ENCODE measurements at places on chromosomes 16 and 17.

DNA sequence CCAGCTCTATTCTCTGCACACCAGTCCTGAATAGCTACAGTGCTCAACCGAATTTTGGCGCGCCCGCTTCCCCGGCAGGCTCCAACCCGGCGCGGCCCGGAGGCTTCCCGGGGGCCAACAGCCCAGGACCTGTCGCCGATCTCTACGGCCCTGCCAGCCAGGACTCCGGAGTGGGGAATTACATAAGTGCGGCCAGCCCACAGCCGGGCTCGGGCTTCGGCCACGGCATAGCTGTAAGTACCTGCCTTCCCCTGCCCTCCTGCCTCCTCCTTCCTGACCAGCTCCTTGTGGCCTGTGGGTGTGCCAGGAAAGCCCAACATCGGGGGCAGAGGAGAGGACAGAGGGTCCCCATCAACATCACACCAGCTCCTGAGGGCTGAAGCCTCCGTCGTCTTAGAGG, 70.2 kb downstream of the CCDC182 start:
- DNase-seq, result no peak

- no peak for DNase-seq
Observed at GRCh38 chr16:12166271-12166670, 189.7 kb downstream of the SNX29 start.

DNA sequence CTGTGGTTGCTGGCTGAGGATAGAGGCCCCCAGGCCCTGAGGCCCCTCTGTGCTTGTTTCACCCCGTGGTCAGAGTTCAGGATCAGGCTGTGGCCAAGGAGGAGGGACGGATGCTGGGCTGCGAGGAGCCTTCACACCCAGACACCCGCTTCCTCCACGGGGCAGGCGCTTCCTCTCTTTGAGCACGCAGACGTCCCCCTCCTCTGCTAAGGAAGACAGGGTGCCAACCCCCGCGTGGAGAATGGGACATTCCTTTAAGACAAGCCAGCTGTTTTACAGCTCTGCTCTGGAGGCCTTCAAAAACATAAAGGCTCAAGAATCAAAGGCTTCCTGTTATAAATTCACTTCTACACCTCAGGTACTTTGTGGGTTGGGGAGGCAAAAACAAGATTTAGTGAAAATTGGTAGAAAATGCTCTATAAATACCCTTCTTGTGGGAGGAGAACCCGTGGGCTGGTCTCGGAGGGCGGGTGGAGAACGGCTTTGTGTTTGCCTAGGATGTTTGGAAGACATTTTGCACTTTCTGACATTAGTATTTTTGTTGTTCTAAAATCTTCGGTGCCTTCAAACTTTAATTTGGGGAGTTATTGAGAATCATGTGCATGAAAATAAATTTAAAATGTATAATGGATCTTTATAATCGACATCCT, 60.8 kb upstream of the FOXF1 start:
- DNase-seq, result no peak

GRCh38 chr17:75004371-75004770, 8.1 kb upstream of the MRPL58 start:
- DNase-seq, result no peak

DNA sequence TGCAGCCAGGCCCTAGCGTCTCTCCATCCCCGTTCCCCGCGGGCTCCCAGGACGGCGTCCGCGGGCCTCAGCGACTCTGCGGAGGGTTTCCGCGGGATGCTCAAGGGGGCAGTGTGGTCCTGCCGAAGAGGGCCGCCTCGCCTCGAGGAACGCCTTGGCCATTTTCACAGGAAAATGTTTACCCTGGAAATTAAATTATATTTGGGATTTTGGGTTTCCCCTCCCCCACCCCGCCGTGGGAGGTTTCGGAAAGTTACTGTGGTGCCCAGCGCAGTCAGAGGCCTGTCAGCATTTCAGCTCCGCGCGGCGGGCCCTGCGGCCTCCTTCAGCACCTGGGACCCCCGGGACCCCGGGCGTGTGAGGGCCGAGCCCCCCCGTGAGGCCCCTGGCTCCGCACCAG, 94.5 kb downstream of the PCTP start:
- peak; percentile 2 for DNase-seq

- DNase-seq, result no peak
Observed at GRCh38 chr17:33667052-33667509, 374.0 kb upstream of the ASIC2 start.

DNA sequence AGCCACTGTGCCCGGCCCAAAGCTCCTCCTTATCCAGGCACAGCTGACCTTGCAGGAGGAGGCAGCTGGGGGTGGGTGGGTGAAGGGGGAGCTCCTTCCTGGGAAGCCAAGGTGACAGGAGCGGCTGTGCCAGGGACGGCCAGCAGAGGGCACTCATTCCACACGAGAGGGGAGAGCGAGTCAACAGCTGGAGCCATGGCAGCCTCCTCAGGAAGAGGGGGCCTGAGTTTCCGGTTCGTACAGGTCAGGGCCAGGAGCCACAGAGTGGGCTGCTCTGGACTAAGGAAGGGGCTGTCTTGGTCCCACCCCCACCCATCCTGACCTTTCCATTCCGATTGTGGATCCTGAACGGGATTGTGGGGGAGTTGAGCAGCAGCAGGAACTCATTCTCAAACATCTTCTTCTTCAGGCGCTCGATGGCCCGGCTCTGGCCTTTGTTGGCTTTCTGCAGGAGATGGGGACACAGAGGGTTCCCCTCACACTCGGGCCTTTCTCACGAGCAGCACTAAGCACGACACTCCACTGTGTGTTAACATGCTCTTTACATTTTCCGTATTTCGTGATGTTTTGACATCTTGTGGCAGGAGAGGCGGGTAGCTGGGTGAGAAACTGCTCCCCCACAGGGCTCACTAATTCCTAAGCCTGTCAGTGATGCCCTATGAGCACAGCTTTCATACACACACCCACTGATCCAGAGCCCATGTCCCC, 61.6 kb downstream of the TIMM22 start:
- peak; percentile 26 for DNase-seq

DNA sequence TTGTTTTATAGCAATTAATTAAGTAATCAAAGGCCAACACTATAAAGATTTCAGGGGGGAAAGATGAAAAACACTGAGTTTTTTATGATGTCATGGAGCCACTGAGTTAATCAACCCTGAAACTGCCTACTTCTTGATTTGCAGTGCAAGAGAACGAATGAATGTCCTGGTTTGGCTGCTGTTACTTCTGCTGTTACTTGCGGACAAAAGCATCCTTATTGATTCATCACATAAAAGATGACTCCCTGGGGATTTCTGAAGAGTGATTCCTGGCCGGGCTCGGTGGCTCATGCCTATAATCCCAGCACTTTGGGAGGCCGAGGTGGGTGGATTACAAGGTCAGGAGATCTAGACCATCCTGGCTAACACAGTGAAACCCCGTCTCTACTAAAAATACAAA, 10.9 kb upstream of the SPNS3 start:
- no peak for DNase-seq

DNA sequence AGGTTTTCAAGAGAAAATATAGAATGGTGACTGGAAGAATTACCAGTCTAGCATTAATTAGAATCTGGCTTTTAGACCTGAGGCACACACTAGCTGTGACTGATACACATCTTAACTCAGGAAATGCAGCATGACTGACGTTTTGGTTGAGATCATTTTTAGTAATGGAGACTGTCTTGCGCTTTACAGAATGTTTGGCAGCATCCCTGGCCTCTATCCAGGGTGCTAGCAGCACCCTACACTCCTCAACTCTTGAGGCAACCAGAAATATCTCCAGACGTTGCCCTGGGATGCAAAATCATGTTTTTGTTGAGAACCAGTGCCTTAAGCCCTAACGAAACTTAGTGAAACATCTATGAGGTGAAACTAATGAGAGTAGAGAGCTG, 109.0 kb downstream of the HS3ST3A1 start:
- no peak for DNase-seq

GRCh38 chr17:77256710-77257109, 115.9 kb downstream of the SEC14L1 start:
- DNase-seq, result no peak

GRCh38 chr17:40582328-40582901, 17.1 kb upstream of the CCR7 start:
- no peak for DNase-seq

DNA sequence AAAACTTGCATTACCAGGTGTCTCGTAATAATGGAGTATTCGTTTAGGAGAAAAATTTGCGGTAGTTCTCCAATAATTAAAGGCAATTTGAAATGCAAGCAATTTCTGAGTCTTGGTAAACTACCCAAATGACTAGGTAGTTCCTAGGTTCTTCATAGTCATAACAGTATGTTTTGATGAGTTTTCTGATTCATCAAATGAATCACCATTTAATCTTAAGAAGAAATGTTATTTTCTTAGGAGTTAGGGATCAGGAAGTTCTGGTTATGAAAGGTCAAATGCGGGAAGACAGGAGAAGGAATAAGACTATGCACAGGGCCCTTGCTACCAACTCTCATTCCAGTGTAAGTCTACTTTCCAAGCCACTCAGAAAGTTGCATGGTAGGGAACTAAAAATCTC, 221.5 kb upstream of the SOX9 start:
- no peak for DNase-seq

DNA sequence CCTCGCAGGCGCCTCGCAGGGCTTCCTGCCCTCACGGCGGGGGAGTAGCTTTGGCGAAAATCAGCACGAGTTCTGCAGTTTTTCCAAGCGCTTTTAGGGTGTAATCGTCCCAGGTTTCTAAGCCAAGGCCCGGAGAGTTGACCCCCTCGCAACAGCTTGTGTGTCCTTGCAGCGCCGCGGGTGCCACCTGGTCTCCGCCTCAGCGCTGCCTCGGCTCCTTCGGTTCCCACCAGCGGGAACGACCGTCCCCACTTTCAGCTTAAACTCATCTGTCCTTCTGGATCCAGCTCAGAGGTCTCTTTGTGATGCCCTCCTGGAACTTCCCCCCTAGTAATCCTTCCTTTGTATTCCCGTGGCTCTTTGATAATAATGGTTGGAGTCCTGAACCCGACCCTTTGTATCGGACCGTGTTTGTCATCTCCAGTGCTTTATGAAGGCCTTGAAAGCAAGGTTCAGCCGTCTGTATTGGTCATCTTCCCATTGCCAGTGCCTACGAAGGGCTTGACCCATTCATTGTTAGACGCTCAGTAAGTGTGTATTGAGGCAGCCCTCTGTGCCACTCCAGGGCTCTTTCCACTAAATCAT, 858 bp upstream of the SMARCE1 start:
- no peak for DNase-seq

DNA sequence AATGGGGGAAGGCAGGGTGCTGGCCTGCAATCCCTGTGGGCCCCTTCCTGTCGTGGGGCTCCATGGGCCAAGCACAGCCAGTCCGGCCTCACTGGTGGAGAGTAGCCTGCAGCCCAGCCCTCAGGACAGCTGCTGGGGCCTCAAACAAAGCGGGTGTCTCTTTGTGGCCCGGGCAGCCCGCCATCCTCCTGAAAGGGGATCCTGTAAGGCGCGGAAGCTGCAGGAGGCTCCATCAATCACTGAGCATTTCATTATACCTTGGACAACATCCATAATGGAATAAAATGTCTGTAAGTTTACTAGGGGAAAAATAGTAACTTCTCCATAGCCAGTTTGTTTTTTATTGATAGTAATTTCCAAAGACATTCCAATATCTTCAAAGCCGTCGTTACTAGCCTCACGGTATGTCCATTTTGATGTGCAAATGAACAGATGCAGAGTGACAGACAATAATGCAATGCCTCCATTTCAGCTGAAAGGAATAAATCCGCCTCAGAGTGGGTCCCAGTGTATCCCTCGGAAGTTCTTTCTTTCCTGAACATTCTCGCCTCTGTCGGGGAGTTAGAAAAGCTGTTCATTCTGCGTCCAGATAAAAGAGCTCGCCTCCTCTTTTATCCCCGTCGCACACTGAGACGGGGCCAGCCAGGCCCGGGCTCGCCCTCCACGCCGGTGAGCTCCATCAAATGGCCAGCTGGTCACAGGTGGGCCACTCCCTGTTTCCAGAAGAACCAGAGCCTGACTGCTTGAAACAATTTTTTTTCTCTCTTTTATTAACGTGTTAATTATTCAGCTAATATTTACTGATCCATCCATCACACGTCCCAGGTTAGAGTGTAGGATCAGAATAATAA, 14.4 kb downstream of the WSCD1 start:
- DNase-seq, result no peak

GRCh38 chr17:40416671-40417070, 1.0 kb downstream of the TOP2A start:
- no peak for DNase-seq

DNA sequence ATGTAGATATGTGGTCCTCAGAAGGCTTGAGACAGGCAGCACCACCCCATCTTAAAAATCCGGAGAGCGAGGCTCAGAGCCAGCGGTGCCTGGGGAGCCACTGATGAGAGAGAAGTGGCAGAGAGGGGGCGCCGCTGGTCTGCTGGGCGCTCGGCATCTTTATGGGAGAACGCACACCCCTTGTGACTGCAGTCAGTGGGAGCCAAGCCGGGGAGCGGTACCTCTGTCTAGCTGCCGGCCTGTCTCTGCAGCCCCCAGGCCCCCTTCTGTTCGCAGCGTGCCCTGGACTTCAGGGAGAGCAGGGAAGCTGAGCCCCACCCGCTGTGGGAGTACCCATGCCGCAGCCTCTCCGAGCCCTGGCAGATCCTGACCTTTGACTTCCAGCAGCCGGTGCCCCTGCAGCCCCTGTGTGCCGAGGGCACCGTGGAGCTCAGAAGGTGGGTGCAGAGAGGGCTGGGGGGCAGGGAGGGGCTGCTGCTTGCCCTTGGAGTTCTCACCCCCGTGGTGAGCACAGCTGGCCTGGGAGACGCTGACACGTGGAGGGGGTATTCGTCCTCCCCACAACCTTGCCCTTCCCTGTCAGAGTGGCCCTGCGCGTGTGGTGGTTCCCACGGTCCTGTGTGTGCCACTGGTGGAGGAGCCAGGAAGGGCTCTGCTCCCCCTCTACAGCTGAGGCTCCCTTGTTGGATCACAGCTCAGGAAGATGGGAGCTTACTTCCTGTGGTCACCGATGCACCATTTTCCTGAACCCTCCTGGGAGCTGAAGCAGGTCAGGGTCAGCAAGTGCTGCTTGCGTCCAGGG, 44.8 kb downstream of the PRMT7 start:
- no peak for DNase-seq

DNA sequence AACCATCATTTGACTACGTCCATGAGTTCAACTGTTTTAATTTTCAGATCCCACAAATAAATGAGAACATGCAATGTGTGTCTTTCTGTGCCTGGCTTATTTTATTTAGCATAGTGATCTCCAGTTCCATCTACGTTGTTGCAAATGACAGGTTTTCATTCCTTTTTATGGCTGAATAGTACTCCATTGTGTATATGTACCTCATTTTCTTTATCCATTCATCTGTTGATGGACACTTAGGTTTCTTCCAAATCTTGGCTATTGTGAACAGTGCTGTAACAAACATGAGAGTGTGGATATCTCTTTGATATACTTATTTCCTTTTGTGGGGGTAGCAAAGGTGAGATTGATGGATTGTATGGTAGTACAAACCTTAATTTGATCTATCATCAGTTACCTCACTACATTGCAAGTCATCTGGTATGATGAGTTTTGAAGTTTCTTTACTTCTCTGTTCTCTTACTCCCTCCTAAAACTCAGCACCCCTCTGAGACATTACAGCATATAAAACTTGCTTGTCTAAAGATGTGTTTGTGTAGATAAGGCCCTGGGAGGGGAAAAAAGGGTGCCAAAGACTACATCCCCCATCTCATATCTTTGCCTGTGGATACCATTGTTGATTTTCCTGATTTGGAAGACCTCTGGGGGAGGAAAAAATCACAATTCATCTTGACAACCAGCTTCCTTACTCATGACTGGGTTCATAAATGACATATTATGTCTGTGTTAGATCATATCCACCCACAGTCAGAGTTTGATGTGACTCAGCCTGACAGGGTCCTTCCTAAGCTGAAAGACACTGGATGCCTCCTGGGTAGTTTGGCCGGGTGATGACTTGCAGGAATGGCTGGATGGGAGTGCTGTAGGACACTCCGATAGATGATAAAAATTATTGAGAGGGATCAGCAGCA, 47.6 kb downstream of the ABCA9 start:
- DNase-seq, result no peak

Measured in stimulated activated CD4-positive, alpha-beta T cell treated with anti-CD3 and anti-CD28 coated beads, Interleukin-15, amount 100 ng/mL, for 1 hour (primary cell).